ENCODE measurements at places on chromosomes 11 and 22.
A peak's percentile ranks its signal among the peaks of the same experiment; 100 is the strongest.

GRCh38 chr11:112016088-112016764 is 9.0 kb upstream of the DLAT start:
- DNase-seq = no peak

DNA sequence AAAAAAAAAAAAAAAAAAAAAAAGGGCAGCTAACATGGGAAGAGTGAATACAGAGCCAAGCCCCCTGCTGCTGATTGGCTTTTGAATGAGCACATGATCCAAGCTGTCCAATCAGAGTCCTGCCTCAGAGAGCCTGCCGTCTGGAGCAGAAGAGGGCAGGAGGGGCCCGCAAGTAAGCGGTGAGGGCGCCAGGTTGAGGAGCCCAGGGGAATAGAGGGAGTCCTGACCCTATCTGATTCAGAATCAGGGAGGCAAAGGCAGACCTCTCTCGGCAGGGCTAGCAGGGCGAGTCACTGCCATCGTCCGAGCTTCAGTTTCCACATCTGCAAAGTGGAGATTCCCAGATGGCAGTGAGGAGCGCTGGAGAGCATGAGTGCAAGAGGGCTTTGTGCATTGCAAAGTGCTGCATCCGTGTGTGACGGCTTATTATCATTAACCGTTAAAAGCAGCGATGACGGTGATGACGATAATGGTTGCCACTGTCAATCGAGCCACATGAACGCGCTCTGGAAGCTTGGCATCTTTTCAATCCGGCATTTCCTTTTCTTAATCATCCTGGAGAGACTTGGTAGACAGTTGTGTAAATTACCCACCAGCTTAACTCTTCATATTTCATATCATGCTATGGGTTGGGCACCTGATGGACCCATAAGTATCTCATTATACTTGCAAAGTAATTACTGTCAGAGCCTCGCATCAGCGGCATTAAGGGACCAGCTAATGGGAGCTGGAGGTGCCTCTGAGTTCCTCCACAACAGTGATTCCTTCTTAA is 68.6 kb upstream of the ATXN10 start:
- peak; percentile 15 for DNase-seq

DNA sequence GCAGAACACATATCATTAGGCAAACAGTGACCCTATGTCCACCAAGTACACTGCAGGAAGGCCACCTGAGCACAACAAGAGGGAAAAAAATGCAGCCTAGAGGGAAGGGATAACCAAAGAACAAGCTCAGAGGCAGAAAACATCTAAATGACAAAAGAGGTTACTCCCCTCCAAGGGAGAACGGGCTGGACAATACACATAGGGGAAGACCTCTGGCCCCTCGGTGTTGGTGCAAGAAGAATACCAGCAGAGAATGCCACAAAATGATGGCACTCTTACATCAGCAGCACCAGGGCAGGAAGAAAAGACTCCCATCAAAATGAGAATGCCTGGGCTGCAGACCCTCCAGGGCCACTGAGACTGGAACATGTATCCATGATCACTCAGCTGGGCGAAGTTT is 66.6 kb upstream of the OPCML start:
- DNase-seq = no peak

DNA sequence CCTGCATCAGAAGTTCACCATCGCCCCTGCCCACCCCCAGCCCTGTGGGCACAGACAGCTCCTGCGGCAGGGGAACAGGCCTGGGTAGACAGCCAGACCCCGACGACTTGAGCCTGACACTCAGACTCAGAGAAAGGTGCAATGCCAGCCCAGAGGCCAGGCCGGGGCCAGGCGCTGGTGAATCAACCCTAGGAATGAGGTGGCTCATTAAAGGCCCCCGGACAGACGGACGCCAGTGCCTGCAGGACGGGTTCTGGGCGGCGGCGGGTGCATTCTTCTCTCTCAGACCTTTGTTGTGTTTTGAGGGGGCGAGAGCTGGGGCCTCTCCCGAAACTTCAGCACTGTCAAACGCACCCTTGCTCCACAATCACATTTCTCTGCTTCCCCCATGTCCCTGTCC is 5.6 kb downstream of the OVOL1 start:
- DNase-seq = no peak

- no peak for DNase-seq
Observed at GRCh38 chr22:23836692-23837495, 1.9 kb downstream of the DERL3 start.

- no peak for DNase-seq
Observed at GRCh38 chr11:12556788-12557384, 117.3 kb upstream of the TEAD1 start.

GRCh38 chr11:65639623-65640482 is 2.0 kb downstream of the SIPA1 start:
- DNase-seq = peak; percentile 64

DNA sequence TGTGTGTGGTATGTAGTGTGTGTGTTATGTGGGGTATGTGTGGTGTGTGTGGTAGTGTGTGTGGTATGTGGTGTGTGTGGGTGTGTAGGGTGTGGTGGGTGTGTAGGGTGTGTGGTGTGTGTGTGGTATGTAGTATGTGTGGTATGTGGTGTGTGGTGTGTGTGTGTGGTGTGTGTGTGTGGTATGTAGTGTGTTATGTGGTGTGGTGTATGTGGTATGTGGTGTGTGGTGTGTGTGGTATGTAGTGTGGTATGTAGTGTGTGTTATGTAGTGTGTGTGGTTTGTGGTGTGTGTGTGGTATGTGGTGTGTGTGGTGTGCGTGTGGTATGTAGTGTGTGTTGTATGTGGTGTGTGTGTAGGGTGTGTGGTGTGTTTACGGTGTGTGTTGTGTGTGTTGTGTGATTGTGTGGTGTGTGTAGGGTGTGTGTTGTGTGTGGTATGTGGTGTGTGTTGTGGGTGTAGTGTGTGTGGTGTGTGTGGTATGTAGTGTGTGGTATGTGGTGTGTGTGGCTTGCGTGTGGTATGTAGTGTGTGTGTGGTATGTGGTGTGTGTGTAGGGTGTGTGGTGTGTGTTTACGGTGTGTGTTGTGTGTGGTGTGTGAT is 4.2 kb upstream of the PPP6R2 start:
- no peak for DNase-seq

DNA sequence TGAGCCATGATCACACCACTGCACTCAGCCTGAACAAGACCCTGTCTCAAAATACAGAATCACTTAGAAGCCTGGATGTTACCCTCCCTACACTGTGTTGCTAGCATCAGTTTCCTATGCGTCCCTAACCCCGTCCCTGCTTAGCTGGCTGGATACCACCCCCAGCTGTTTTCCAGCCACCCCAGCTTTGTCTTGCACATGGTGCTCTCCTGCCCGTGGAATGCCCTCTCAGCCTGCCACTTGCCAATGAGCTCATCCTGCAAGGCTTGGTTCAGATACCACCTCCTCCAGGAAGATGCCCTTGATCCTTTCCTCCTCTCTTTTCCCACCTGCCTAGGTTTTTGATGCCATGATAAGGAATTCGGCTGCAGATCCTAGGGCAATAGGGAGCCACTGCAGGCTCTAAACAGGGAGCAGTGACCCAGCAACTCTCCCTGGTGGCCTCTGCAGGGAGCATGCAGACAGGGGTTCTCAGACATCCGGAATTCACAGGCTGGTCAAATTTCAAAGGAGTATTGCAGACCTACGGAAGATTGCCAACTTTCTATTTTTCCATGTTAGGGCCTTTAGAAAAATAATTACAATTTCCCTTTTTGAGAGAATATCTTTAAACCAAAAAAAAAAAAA is 52.7 kb upstream of the WNT7B start:
- DNase-seq = no peak

DNA sequence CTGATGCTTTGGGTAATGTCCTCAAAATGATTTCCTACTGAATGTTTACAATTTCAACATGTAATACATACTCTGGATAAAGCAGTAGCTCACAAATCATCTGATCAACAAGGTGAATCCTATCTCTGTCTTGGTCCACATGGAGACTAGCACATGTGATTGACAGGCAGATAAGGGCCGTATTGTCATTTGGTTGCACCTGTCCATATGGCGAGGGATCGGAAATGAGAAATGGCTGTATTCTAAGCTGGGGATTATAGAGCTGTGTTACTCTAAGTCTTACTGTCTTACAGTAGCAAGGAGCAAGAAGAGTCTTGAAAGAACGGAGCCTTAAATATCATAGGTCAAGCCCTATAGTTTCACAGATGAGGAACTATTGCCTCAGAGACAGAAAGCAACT is 55.7 kb downstream of the APIP start:
- no peak for DNase-seq

- DNase-seq = peak; percentile 20
Observed at GRCh38 chr22:24938741-24939341, 7.7 kb downstream of the LHFPL7 start.

- DNase-seq = no peak
Observed at GRCh38 chr11:2423157-2424025, 20.9 kb downstream of the TRPM5 start.

- no peak for DNase-seq
Observed at GRCh38 chr11:114319716-114320328, 23.6 kb downstream of the NNMT start.

DNA sequence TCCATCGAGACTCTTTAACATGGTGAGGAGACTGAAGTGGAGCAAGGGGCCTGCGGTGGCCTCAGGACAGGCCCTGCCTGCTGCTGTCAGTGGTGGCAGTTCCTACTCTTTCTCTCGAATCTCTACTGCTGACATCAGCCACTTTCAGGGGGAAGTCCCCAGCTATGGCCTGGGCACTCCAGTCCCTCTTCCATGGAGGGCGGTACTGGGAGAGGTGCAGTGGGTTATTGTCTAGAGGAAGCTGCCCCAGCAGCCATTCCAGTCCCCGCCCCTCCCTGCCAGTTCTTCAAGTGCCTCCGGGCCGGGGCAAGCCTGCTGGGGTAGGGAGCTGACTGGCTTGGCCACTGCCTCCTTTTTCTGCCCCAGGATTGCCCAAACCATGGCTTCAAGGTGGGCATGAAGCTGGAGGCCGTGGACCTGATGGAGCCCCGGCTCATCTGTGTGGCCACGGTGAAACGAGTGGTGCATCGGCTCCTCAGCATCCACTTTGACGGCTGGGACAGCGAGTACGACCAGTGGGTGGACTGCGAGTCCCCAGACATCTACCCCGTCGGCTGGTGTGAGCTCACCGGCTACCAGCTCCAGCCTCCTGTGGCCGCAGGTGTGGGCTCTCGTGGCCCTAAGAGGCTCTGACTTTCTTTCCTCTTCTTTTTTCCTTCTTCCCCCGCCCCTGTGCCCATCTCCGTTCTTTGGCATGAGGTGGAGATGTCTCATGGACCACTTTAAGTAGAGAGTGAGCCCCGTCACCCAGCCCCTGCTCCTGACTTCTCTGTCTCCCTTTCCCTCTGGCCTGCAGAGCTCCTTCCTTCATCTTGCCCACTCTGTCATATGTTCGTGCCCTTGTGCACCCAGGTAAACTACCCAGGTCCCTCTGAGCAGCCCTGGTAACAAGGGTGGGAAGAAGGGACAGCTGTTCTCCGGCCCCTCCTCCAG is 13.7 kb downstream of the CHADL start:
- DNase-seq = no peak

DNA sequence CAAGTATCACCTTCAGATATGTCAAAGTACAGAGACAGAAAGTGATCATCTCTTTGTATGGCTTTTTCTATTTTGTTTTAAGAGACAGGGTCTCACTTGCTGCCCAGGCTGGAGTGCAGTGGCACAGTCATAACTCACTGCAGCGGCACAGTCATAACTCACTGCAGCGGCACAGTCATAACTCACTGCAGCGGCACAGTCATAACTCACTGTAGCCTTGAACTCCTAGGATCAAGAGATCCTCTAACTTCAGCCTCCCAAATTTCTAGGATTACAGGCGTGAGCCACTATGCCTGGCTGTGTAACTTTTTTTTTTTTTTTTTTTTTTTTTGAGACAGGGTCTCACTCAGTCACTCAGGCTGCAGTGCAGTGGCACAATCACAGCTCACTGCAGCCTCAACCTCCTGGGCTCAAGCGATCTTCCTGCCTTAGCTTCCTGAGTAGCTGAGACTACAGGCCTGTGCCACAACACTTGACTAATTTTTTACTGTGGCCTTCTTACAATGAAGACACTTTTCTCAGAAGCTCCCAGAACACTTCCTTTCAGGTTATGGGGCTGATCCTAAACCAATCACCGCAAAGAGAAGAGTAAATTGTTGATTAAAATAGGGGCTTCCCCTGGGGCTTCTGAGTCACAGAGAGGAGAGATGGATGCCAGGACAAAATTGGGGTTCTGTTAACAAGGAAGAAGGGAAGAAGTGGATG is 9.0 kb upstream of the HIKESHI start:
- DNase-seq = peak; percentile 75

GRCh38 chr11:44094260-44094868 is 1.1 kb upstream of the EXT2 start:
- peak; percentile 85 for DNase-seq

GRCh38 chr11:15845261-15845660 is 511.1 kb downstream of the SOX6 start:
- DNase-seq = no peak

GRCh38 chr22:26471522-26471921 is 12.1 kb downstream of the HPS4 start:
- DNase-seq = no peak

GRCh38 chr11:122741613-122742300 is 86.2 kb downstream of the UBASH3B start:
- no peak for DNase-seq

DNA sequence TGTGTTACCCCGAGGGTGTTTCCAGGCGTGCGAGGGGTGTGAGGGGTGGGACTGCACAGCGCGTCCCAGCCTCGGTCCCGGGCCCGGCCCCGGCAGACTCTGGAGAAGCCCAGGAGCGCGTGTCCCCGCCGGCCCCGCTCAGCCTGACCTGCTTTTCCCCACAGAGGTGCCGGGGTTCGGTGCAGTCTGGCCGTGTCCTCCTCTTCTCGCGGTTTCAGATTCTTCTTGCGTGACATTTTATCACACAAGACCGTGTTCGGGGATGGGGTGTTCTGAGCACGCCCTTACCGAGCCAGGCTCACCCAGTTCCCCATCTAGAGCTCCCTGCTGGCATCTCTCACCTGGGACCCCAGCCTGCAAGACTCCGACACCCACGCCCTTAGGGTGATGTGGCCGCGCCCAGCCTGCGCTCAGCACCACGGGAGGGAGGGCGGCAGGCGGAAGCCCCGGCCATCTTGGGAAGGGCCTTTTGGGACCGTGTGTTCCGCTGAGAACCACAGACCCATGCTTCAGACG is 775.6 kb downstream of the BRD1 start:
- peak; percentile 43 for DNase-seq

- DNase-seq = no peak
Observed at GRCh38 chr11:115145324-115145723, 358.9 kb downstream of the CADM1 start.

DNA sequence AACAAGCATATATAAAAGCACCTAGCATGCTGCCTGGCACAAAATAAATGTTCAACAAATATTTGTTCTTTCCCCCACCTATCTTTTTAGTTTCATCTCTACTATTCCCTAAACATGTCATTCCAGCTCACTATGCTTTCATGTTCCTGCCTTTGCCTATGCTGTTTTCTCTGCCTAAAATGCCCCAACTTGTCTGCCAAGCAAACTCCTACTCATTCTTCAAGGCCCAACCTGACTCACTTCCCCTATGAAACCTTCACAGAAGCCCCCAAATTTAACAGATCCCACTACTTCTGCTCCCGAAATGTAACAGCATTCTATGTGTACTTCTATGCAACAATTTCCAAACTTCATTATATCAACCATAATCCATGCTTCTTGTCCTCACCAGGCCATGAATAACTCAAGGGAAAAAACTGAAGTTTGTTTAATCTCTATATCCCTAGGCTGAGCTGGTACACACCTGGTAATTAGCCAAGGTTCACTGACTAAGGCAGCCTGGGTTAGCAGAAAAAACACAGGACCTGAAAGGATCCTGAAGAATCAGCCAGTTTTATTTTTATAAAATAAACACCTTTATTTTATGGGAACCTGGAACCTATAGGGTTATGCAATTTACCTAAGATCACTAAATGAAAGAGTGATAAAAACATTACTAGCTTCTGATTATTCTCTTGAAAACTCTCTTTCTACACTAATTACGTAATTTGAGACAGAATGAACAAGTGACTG is 72.2 kb downstream of the PAK1 start:
- DNase-seq = no peak

GRCh38 chr11:2748814-2749554 is 49.2 kb upstream of the KCNQ1OT1 start:
- DNase-seq = no peak
